ENCODE measurements at places on chromosomes 2 and 18.

DNA sequence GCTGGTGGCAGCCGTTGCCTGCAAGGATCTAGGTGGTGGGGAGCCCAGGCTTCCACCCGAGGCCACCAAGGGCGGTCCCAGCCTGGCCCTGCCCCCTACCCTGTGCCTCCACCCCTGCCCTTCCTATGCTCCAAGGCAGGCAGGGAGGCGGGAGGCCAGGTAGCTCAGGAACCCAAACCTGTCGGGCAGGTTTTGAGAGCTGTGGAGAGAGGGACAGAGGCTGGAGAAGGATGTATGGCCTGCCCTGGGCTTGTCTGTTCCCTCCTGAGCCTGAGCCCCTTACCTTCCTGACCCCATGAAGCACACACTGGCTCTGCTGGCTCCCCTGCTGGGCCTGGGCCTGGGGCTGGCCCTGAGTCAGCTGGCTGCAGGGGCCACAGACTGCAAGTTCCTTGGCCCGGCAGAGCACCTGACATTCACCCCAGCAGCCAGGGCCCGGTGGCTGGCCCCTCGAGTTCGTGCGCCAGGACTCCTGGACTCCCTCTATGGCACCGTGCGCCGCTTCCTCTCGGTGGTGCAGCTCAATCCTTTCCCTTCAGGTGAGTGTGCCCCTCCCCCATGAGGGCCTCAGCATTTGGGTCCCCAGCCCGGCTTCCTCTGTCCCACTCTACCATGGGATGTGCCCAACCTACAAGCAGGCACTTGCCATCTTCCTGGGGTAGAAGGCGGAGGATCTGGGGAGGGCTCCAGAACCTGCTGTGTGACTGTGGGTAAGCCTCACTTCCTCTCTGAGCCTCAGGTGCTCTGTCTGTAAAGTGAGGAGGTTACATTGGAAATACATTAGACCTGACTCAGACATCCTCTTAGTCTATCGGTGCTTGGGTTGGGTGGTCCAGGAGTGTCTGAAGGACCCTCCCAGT lies at the start of gene PROM2:
TSS of gene PROM2 (plus strand) at position 159 of the 860 bp plus-strand sequence. CDS start at position 296, 137 bp downstream.
- no peak for DNase-seq

GRCh38 chr18:73407506-73407905 lies 539.7 kb upstream of the NETO1 start:
- DNase-seq, result no peak

GRCh38 chr2:236403811-236404210 lies 139.6 kb upstream of the ASB18 start:
- DNase-seq, result no peak

GRCh38 chr2:137813176-137813575 lies 151.1 kb upstream of the HNMT start:
- DNase-seq, result no peak

DNA sequence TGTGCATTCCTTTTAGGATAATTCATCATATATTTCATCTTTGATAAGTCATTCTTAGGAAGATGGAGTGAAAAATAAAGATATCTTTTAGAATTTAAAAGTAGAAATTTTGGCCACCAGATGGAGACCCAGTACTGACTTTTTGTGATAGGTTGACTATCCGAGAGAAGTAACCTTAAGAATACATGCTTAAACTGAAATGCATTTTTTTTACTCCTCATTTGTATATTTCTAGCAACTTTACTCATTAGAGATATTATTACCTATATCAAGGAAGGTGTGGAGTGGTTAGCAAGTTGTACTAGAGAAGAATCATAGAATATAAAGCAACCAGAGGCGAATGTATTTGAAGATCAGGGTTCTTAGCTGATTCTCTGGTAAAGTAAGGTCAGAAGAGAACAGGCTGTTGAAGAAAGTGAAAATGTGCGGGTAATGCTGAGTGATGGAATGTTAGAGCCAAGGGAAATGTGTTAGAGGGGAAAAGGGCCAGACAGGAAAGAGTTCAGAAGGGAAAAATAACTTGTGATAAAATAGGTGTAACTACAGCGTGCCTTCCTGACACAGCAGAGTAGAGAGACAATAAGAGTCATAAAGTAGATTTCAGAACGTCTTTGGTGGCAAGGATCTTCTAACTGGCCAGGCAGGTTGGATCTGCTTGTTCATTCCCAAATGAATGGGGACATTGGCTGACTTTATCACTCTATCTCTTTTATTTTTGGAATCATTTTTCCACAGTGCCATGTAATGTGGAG lies 52.3 kb downstream of the TDRD15 start:
- no peak for DNase-seq

DNA sequence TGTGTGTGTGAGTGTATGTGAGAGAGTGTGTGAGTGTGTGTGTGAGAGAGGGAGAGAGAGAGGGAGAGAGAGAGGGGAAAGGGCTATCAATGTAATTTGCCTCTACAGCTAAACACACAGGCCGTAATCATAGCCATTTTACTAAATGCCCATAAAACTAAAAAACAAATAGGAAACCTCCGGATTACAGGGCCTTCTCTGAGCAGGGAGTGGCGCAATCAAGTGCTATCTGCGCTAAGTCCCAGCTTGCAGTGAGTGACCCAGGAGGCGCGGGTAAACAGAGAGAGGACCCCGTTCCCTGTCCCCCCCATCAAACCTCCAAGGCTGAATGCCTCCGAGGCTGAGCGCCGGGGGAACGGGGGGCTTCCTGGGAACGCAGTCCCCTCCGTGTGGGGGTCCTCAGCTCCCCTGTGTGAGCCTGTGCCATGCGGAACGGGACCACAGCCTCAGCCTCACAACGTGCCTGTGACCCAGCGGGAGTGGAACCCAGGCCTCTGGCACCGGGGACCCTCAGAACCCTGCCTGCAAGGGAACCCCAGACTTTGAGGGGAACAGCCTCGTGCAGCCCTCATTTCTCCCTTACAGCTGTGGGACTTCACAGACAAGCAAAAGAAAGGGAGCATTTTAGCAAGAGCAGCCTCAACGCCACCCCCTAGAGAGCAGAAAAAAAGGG lies 54.7 kb upstream of the ID2 start:
- DNase-seq, result no peak

GRCh38 chr18:24272229-24272525 lies 125.4 kb downstream of the OSBPL1A start:
- DNase-seq, result no peak

GRCh38 chr2:217396586-217396985 lies 536.7 kb upstream of the TNP1 start:
- no peak for DNase-seq

- DNase-seq, result no peak
These were observed 60.8 kb downstream of the TACR1 start for GRCh38 chr2:75138528-75138927.

- DNase-seq, result no peak
These were observed 418.0 kb upstream of the TNP1 start for GRCh38 chr2:217277646-217278398.

- no peak for DNase-seq
These were observed 17.6 kb upstream of the PDIA6 start for GRCh38 chr2:10830203-10830602.

- DNase-seq, result no peak
These were observed 1109.2 kb downstream of the LRP1B start for GRCh38 chr2:141021611-141022010.

DNA sequence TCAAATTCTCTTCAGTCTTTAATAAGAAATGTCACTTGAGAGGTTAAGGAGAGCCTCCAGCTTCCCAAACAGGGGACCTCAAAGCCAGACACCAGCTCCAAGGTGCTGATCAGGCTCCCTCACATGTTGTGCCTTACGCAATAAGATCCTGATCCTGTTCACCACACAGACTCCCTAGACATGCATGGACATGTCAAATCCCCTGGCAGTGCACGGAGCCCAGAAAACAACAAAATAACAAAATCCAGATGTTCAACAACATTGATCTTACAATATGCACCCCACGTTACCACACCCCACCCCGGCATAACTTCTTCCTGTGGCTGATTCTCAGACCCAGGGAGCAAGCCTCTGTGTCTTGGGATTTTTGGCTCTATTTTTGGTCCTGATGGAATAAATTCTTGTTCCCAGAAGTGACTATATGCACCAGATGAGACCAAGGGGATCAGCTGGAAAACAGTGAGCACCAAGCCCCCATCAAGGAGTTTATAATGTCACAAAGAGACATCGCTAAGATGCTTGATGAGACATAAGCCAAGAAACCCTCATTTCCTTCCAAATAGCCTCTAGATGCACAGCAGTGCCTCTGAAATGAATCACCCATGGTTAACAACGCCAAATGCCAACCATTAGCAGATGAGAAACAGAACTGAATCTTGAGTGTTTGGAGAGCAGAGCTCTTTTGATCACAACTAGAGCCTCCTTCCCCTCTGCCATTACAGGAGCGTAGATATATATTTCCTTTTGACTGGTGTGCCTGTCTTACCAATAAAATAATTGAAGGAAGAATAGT lies 198.2 kb downstream of the PRKCE start:
- no peak for DNase-seq

- no peak for DNase-seq
These were observed 11.5 kb upstream of the DIPK1C start for GRCh38 chr18:74468547-74469061.

GRCh38 chr2:125710561-125710960 lies 945.4 kb upstream of the GYPC start:
- DNase-seq, result no peak

GRCh38 chr2:7012141-7012764 lies 95.0 kb downstream of the RNF144A start:
- DNase-seq, result peak; percentile 54

GRCh38 chr2:101428422-101429176 lies 41.3 kb upstream of the CREG2 start:
- DNase-seq, result no peak

GRCh38 chr2:181977661-181978350 lies 7.8 kb upstream of the PPP1R1C start:
- no peak for DNase-seq

DNA sequence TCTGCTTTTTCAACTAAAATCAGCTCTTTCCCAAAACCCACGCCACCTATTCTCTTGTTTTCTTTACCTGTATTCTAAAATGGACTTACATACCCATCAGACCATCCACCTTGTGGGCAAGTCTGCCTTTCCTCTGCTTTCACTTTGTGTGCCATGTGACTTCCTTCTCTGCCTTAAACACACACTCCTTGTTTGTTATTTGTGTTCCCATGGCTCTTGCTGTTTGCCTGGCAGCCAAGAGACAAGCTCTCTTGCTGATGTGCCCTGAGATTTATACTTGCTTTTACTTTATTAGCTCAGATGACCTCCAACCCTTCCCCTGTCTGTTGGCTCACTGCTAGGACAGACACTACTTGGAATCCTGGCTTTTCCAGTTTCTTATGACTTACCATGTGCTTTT lies 309.7 kb upstream of the LRRTM4 start:
- DNase-seq, result no peak

DNA sequence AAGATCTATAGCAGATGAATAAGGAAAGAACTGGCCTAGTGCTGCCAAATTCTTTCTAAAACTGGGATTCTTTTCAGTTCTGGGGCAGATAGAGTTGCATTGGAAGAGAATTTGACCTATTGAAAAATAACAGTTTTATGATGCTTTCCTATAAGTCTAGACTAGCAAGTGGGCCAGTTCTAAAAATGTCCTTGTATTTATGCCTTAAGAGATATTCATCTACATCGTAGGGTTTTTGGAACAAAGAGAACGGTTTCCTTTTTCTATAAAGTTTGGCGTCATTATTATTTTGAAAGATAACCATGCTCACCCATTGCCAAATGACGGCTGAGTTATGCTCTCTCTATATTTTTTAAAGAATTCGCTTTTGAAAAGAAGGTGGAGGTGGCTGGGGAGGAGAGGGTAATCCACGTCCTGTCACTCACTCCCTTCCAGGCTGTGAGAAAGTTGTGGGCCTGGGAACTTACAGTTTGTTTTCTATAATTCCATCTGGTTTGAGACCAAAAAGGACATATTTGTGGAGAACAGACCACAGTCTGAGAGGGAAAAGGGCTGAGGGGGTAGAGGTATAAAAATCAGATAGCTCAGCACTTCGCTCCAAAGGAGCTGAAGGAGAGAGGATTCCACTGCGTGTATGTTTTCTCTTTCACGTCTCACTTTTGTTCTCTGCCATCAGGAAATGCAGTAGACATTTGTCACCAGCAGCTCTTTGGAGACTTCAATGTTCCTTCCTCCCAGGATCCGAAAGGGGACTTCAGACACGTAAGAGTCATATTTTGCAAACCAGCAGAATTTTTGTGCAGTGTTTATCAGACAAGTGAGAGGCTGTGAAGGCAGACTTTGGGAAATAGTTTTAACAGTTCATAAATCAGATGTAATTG lies 281.9 kb upstream of the FN1 start:
- DNase-seq, result no peak

- DNase-seq, result no peak
These were observed 83.0 kb downstream of the RTN4 start for GRCh38 chr2:54967269-54967668.

- DNase-seq, result no peak
These were observed 19.4 kb downstream of the DOK1 start for GRCh38 chr2:74573747-74574562.

DNA sequence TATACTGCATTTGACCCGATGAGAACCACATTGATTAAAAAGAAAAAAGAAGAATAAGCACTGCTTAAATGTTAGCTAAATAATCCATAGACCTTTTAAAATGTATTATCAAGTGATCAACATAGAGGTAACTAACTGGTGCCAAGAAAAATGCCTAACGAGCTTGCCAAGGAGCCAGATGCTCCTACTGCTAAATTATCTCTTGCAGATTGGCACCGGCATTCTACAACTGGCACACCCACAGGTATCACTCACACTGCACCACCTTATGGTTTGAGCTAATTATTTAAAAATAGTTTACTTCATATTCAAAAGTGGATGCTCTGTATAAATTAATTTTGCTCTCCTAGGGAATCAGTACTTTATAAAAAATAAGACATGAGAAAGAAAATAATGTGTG lies 341.6 kb upstream of the CDH7 start:
- no peak for DNase-seq

DNA sequence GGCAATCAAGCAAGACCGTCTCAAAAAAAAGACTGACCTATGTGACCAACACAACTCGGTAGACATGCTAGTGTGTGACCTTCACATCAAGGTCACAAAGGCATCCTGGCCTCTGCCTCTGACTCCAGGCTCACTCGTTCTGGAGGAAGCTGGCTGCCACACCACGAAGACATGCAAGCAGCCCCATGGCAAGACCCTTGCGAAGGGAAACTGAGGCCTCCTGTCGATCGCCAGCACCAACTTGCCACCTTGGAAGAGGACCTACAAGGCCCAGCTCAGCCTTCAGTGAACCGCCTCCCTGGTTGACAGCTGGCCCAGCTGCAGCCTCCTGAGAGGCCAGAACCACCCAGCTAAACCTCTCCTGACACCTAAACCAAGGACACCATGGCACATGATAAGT lies 79.3 kb upstream of the ASAP2 start:
- no peak for DNase-seq

DNA sequence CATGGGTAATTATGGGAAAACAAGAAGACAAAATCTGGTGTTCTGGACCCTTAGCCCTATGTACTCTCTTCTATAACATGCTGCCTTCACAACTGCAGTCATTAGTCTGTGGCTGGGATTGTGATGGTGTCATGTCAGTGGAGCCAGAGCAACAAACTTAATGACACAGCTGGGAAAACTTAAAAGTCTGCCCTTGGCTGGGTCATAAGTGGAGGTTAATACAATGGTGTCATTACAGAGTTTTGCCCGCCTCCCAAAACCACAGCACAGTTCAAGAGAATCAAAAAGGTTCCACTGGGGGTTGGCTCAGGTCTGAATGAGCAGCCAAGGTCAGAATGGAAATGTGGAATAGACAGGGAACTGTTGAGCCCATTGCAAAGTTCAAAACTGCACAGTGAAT lies 455.7 kb upstream of the PIK3C3 start:
- DNase-seq, result no peak

All from anterior cingulate cortex (tissue), 58 donors.